MM.1S (cell line): ENCODE measurements at places on chromosomes 13 and 19.

DNA sequence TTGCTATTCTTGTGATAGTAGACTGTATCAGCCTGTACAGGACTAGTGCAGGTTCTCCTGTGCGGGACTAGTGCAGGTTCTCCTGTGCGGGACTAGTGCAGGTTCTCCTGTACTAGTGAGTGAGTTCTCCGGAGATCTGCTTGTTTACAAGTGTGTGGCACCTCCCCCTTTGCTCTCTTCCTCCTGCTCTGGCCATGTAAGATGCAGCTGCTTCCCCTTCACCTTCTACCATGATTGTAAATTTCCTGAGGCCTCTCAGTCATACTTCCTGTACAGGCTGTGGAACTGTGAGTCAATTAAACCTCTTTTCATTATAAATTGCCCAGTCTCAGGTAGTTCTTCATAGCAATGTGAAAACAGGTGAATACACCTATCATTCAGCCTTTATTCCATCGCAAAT lies 289.6 kb downstream of the TEX29 start:
- no peaks in the 10 kb centered on the region for H3K27me3 ChIP-seq
- H3K4me1 ChIP-seq, result no peaks in the 10 kb centered on the region
- no peak overlapping the region for H3K4me3 ChIP-seq
- no peak overlapping the region for H3K27ac ChIP-seq
- H3K36me3 ChIP-seq, result no peaks in the 10 kb centered on the region

- H3K27me3 ChIP-seq, result no peaks in the 10 kb centered on the region
- DNase-seq, result no peak
- H3K4me1 ChIP-seq, result no peaks in the 10 kb centered on the region
- no peaks in the 10 kb centered on the region for H3K36me3 ChIP-seq
- no peak overlapping the region for H3K4me3 ChIP-seq
- H3K27ac ChIP-seq, result no peak overlapping the region
Measured at GRCh38 chr19:6248844-6249243, 30.9 kb downstream of the MLLT1 start.

GRCh38 chr19:31263328-31263727 lies 85.9 kb downstream of the TSHZ3 start:
- H3K4me1 ChIP-seq, result no peaks in the 10 kb centered on the region
- no peak for DNase-seq
- peaks cover 28% of the 10 kb centered on the region for H3K27me3 ChIP-seq

GRCh38 chr13:107373551-107373950 lies 805.6 kb upstream of the ARGLU1 start:
- H3K4me3 ChIP-seq, result no peak overlapping the region
- no peaks in the 10 kb centered on the region for H3K27me3 ChIP-seq
- DNase-seq, result no peak
- no peaks in the 10 kb centered on the region for H3K4me1 ChIP-seq

- H3K36me3 ChIP-seq, result no peaks in the 10 kb centered on the region
- H3K4me3 ChIP-seq, result no peak overlapping the region
- H3K27me3 ChIP-seq, result peaks cover 46% of the 10 kb centered on the region
- DNase-seq, result no peak
- no peaks in the 10 kb centered on the region for H3K4me1 ChIP-seq
- no peak overlapping the region for H3K27ac ChIP-seq
Measured at GRCh38 chr19:31513841-31514240, 164.6 kb upstream of the TSHZ3 start.

DNA sequence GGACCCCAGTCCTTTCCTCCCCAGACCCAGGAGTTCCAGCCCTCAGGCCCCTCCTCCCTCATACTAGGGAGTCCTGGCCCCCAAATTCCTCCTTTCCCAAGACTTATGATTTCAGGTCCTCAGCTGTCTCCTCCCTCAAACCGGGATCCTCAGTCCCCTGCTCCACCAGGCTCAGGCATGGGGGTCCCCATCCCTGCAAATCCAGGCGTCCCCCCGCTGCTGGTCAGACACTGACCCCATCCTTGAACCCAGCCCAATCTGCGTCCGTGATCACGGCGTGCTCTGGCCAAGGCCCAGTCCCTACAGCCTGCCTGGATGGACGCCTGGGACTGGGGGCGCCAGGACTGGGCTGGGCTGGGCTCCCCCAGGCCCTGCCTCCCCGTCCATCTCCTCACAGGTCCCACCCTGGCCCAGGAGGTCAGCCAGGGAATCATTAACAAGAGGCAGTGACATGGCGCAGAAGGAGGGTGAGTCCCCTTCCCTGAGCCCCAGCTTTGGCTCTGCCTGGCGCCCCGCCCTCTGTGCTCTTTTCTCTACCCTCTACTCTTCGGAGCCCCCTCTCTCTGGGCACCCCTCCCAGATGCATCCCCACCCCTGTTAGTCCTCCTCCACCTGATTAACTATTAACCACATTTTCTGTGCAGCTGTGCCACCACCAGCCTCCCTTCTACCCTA lies 672 bp downstream of the HPN start:
- no peaks in the 10 kb centered on the region for H3K36me3 ChIP-seq
- DNase-seq, result no peak
- H3K27ac ChIP-seq, result no peak overlapping the region
- peaks cover 80% of the 10 kb centered on the region for H3K27me3 ChIP-seq
- no peaks in the 10 kb centered on the region for H3K4me1 ChIP-seq

DNA sequence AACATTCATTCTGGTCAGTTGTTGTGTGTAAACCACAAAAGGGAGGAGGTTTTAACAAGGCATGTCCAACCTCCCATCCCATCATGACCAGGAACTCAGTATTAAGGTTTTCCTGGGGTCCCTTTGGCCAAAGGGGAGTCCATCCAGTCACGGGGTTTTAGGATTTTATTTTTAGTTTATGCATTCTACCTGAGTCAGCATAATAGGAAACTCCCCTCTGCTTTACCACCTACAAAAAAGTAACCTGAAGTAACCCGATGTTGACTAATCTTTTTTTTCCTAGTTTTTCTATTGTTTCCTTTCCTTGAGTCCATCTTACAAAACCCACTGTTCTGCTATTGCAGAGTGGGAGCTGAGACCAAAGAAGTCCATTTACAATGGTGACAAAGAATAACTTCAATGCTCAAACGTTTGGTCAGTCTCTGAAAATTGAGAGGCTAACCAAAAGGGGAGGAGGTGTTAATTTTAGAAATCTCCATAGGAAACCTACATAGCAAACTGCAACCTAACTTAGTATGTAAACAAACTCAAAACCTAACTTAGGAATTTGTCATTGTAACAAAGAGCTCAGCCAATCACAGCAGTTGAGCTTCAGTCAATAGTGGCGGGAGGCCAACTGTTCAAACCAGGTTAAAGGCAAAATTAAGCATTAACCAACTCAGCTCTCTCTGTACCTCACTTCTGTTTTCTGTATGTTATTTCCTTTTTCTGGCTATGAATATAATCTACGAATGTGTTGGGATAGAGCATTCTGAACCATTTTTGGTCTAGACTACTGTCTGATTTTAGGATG lies 1954.1 kb downstream of the PCDH9 start:
- H3K36me3 ChIP-seq, result no peaks in the 10 kb centered on the region
- no peak for DNase-seq

GRCh38 chr13:65926750-65927171 lies 1303.4 kb downstream of the PCDH9 start:
- no peaks in the 10 kb centered on the region for H3K36me3 ChIP-seq
- H3K4me1 ChIP-seq, result no peaks in the 10 kb centered on the region
- DNase-seq, result no peak

DNA sequence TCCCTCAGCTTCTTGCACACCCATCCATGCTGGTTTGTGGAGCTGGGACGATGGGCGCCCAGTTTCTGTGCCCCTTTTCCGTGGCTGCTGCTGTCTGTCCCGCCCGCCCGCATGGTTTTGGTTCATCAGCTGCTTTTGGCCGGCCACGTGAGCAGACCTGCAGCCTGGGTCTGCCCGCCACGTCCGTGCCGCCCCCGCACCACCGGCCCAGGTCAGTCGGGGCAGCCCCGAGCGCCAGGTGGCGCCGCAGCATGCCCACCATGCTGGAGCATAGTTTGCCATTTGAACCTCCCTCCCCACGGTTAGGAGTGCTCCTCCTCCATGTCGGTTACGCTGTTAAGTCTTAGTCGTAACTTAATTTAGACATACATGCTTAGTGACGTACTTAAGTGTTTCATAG lies 15.3 kb upstream of the RPS15 start:
- no peaks in the 10 kb centered on the region for H3K4me1 ChIP-seq
- H3K36me3 ChIP-seq, result peaks cover 46% of the 10 kb centered on the region
- no peak for DNase-seq

DNA sequence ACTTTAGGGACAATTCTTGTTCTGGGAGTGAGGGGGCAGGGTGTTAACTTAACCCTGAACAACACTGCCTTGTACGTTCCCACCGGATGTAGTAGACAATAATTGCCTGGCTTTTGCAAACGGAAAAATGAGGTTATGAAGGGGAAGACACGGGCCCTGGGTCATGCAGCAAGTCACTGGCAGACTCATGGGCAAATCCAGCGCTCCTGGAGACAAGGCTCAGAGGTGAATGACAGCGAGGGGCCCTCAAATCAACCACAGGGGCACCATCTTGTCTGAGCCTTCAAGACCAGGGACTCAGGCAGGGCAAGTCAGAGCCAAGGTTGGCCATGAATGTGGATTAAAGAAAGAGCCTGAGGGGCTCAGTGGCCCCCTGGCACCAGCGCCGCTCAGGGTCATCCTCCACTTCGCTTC lies 2.8 kb downstream of the RASA3 start:
- H3K27ac ChIP-seq, result no peak overlapping the region
- H3K36me3 ChIP-seq, result no peaks in the 10 kb centered on the region
- DNase-seq, result no peak
- no peak overlapping the region for H3K4me3 ChIP-seq

GRCh38 chr13:49097374-49097773 lies 121.7 kb downstream of the FNDC3A start:
- H3K36me3 ChIP-seq, result no peaks in the 10 kb centered on the region; the same call in 1 of the 2 replicates
- H3K27ac ChIP-seq, result no peak overlapping the region
- DNase-seq, result no peak
- peaks cover 17% of the 10 kb centered on the region for H3K4me1 ChIP-seq

DNA sequence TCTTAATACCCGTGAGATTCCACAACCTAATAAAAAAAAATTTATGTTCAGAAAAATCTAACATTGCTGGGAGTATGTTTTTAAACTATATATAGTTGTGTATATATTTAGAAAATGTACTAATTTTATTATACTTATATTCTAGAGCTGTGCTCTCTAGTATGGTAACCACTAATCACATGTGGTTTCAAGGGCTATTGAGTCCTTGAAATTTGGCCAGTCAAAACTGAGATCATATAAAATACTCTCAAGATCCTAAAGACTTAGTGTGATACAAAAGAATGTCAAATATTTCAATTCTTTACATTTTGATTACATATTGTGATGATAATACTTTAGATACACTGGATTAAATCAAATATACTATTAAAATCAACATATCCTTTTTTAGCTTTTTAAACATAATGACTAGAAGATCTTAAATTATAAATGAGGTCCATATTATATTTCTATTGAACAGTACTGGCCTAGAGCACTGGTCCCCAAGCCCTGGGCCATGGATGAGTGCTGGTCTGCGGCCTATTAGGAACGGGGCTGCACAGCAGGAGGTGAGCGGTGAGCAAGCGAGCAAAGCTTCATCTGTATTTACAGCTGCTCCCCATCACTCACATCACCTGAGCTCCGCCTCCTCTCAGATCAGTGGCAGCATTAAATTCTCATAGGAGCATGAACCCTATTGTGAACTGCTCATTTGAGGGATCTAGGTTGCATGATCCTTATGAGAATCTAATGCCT lies 176.5 kb upstream of the NBEA start:
- H3K27ac ChIP-seq, result no peak overlapping the region
- no peaks in the 10 kb centered on the region for H3K27me3 ChIP-seq
- no peak for DNase-seq

GRCh38 chr19:9187191-9187590 lies 8.4 kb downstream of the OR7D2 start:
- DNase-seq, result no peak
- no peaks in the 10 kb centered on the region for H3K36me3 ChIP-seq
- no peaks in the 10 kb centered on the region for H3K27me3 ChIP-seq
- H3K4me3 ChIP-seq, result no peak overlapping the region
- H3K4me1 ChIP-seq, result no peaks in the 10 kb centered on the region
- H3K27ac ChIP-seq, result no peak overlapping the region

GRCh38 chr19:368630-369024 lies 24.0 kb upstream of the MIER2 start:
- no peak for DNase-seq
- H3K27me3 ChIP-seq, result peaks cover 97% of the 10 kb centered on the region
- H3K4me1 ChIP-seq, result no peaks in the 10 kb centered on the region
- H3K36me3 ChIP-seq, result no peaks in the 10 kb centered on the region
- H3K4me3 ChIP-seq, result no peak overlapping the region

- H3K4me1 ChIP-seq, result no peaks in the 10 kb centered on the region
- no peak overlapping the region for H3K27ac ChIP-seq
- no peak overlapping the region for H3K4me3 ChIP-seq
- H3K27me3 ChIP-seq, result no peaks in the 10 kb centered on the region
- DNase-seq, result no peak
Measured at GRCh38 chr19:7643031-7643415, 6.1 kb downstream of the STXBP2 start.

DNA sequence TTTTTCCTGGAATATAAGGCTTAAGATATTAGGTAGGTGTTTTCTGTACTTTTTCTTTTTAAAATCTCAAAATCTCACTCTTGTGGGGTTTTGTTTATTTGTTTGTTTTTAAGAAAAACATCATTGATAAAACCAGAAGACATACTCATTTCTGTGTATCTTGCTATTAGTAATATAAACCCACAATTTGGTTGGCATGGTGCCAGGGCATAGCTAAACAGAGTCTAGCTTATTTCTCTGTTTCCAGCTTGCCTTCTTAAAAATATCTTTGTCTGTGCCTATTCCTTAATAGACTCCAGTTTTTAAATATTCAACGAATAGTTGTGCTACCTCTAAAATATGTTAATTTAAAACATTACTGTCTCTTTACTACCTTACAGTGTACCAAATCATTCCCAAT lies 1121.9 kb upstream of the PCDH20 start:
- no peaks in the 10 kb centered on the region for H3K36me3 ChIP-seq
- DNase-seq, result no peak
- no peaks in the 10 kb centered on the region for H3K27me3 ChIP-seq

- peaks cover 3% of the 10 kb centered on the region; the same call in 1 of the 2 replicates for H3K4me1 ChIP-seq
- H3K36me3 ChIP-seq, result no peaks in the 10 kb centered on the region
- DNase-seq, result no peak
- H3K27ac ChIP-seq, result no peak overlapping the region
- no peak overlapping the region for H3K4me3 ChIP-seq
- no peaks in the 10 kb centered on the region for H3K27me3 ChIP-seq
Measured at GRCh38 chr13:78714717-78715116, 55.8 kb upstream of the OBI1 start.

- no peaks in the 10 kb centered on the region for H3K4me1 ChIP-seq
- DNase-seq, result no peak
- no peak overlapping the region for H3K27ac ChIP-seq
Measured at GRCh38 chr19:20154636-20155035, 12.4 kb upstream of the ZNF486 start.

DNA sequence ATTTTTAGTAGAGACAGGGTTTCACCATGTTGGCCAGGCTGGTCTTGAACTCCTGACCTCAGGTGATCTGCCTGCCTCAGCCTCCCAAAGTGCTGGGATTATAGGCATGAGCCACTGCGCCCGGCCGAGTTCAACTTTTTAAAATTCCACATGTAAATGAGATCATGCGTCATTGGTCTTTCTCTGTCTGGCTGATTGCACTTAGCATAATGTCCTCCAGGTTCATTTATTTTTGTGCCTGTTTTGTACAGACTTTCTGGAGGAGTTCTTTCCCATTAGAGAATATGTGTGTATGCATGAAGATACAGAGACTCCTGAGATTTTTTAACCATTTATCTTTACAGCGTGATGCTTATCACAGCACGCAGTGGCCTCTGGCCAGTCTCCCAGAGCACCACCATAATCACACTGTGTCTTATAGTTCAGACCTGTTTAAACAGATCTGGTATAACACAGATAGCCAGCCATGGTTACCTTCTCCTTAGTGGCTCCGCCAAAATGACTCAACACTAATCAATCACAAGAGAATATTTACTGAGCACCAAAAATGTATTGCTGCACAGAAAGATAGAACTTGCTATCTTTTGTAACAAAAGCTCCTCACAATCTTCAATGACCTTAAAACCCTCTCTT lies 11.4 kb upstream of the STARD13 start:
- no peaks in the 10 kb centered on the region for H3K4me1 ChIP-seq
- no peak overlapping the region for H3K27ac ChIP-seq
- DNase-seq, result no peak
